ENCODE measurements at places on chromosomes 6 and 20.

DNA sequence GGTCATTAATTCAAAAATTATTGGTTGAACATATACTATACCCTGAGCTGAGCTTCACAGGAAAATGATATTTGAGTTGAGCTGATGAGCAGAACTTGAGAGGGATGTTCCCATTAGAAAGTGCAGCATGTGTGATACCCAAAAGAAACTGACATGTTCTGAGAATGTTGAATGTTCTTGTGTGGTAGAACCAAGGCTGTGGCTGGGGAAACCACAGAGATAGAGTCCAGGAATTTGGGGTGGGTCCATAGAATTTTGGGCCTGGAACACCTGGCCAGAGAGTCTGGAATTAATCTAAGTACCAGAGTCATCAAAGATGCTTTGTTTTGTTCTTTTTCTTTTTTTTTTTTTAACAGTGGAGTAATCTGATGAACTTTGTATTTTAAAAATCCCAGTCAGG lies 88.7 kb downstream of the TBX18 start:
- DNase-seq, result no peak

DNA sequence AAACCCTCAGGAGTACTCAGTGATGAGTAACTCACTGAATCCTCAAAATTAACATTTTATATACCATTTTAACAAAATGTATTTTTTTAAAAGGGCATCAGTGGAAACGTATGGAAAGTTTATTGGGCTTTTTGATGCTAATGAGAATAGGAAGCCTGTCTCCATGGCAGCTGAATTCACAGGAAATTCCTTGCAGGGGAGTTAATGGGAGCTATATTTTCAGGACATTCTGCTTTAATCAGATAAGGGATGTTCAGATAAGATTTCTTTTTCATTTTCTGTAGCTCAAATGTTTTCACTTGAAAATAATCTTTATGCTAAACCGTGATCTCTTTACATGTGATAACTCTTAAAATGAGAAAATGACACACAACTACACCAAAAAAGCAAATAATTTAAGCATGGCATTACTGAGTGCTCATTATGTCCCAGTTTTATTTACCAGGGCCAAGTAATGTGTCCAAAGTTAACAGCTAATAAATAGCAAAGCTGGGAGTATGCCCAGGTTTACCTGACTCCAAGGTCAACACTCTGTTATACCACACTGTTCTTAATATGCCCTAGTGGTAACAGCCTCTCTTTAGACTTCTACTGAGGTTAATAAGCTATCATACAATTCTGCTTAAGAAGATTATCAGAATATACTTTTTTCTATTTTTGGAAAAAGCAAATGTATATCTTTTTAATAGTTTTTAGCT lies 348.1 kb downstream of the GRIK2 start:
- no peak for DNase-seq

- DNase-seq, result no peak
Measured at GRCh38 chr6:45555981-45556771, 178.4 kb upstream of the SUPT3H start.

GRCh38 chr20:57369596-57369995 lies 18.5 kb downstream of the RAE1 start:
- DNase-seq, result no peak

- no peak for DNase-seq
Measured at GRCh38 chr6:25458485-25458884, 179.3 kb downstream of the CARMIL1 start.

- DNase-seq, result no peak
Measured at GRCh38 chr6:122788208-122788607, 850 bp upstream of the SMPDL3A start.

DNA sequence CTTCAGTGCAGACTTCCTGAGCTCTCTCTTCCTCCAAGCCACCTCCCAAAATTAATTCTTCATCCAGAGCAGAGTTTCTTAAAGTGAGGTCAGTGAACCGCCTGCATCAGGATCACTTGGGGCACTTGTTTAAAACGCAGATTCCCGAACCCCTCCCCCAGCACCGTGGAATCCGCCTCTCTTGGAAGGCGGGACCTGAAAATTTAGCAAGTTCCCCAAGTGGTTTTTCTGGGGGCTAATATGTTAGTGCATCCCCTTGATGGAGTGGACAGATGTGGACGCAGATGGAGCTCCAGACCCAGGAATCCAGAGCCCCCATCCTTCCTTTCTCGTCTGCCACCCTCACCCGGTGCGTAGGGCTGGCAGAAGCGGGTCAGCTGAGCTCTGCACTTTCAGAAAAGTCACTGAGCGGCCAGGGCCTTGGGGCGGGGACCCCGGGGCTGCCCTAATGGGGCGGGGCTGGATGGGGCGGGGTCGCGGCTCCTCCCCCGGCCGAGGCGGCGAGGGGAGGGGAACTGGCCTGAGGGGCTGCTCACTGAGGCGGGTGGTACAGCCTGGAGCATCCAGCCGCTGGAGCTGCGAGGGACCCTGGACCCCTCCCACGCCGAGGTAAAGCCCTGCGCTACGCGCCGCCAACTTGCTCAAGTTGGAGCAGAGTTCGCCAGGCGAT lies at the start of the genes DEFB124 and REM1:
TSS of gene DEFB124 (minus strand) at position 370 of the 670 bp plus-strand sequence. CDS start 2,114 bp downstream, outside the sequence.
TSS of gene REM1 (plus strand) at position 531 of the 670 bp plus-strand sequence. CDS start 1,158 bp downstream, outside the sequence.
- no peak for DNase-seq

- peak; percentile 21 for DNase-seq
Measured at GRCh38 chr20:57450419-57450818, 59.2 kb downstream of the RBM38 start.

GRCh38 chr20:47863315-47863965 lies 78.2 kb upstream of the SULF2 start:
- no peak for DNase-seq

DNA sequence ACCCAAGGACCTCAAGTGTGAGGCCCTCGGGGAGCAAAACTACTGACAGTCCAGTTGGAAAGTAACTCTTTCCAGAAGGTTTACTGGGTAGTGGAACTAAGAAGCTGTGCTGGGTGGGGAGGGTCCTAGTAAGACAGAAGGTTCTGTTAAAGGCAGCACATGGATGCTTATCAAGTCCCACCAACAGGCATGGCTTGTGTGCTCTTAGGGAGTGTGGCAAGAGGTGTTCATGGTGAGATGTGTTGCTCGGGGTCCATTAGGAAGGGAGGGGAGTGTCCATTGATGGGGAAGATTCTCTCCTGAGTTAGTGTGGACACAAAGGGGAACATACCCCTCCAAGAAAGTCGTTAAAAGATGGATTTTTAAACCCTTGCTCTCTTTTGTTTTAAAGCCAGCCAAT lies 120.6 kb downstream of the LY86 start:
- no peak for DNase-seq

DNA sequence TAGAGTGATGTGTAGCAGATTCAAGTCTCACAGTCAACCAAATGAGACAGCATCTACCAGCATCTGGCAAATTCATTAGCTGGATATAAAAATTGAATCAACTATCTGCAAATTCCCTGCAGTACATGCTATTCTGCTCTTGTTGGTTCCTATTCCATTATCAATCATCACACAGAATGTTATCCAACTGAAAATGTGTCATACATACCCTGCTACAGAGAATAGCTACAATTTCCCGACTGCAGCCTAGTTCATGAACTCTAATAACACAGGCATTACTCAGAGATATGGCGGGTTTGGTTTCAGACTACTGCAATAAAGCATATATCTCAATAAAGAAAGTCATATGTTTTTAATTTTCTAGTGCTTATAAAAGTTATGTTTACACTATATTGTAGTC lies 78.4 kb downstream of the AHI1 start:
- no peak for DNase-seq

GRCh38 chr6:3226481-3227362 lies 731 bp downstream of the TUBB2B start:
- peak; percentile 44 for DNase-seq

- no peak for DNase-seq
Measured at GRCh38 chr6:43292763-43293318, 5.2 kb upstream of the SLC22A7 start.

- no peak for DNase-seq
Measured at GRCh38 chr6:3367630-3368029, 89.2 kb downstream of the SLC22A23 start.

DNA sequence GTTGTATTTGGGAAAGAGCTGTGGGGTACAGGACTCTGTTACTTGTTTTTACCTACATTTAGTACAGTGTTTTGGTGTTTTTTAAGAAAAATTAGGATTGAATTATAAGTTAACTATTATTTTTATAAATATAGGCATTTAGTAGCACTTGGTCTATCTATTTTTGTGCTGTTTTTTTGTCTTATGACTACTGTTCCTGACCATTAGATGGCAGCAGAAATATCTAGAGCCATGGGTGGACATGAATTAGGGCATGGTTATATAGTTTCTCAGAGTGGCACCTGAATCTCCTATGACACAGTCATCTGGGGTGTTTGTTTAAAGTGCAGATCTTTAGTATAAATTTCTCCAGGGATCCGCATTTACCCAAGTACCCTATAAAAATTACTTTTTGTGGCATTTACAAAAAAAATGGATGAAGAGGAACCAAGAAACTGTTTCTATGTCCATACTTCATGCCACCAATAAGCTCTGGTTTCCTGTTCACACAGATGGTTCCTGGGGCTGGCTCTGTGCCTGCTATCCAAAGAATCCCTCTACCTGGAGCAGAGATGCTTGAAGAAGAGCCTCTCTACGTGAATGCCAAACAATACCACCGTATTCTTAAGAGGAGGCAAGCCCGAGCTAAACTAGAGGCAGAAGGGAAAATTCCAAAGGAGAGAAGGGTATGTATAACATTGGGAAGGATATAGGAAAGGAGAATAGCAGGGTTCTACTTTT lies 19.8 kb downstream of the NFYA start:
- no peak for DNase-seq

DNA sequence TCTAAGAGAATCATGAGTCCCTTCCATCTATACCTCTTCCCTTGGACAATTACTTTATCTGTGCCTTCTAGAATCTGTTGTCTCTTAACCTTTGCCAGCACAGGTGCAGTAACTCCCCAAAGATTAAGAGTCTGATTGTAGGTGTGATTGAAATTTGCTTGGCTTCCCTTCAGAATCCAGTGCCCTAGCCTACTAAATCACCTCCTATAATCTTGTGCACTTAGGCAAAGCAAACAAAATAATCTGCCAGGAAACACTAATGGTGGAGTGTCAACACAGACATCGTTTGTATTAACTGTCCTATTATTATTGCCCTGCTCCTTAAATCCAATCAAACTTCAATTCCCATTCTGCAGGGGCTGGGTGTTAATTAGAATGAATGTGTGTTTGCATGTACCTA lies 28.0 kb downstream of the ID4 start:
- DNase-seq, result no peak

- no peak for DNase-seq
Measured at GRCh38 chr20:46402331-46402811, 4.0 kb downstream of the ELMO2 start.

- DNase-seq, result no peak
Measured at GRCh38 chr6:84877515-84878210, 113.3 kb upstream of the TBX18 start.

DNA sequence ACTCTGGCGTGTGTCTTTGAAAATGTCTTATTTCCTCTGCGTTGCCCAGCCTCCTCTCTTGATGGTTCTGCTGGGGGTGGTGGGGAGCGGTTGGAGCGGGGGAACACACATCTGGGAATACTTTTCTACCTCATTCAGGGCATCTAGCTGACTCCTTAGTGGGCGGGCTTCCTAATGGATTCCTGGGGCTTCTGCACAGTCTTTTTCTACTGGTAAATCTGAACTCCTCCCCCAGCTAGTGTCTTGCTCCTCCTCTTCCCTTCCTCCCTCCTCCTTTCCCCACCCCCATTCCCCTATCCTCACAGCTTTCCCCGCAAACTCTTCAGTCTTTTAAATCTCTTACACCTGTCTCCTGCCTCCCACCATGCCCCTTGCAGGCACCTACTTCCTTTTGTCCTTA lies 74.4 kb downstream of the PRL start:
- no peak for DNase-seq

GRCh38 chr6:20483887-20484497 lies 50.3 kb upstream of the CDKAL1 start:
- DNase-seq, result no peak

- no peak for DNase-seq
Measured at GRCh38 chr6:74320715-74321114, 624.7 kb downstream of the CD109 start.

GRCh38 chr6:97501853-97502252 lies 218.8 kb upstream of the MMS22L start:
- DNase-seq, result no peak

DNA sequence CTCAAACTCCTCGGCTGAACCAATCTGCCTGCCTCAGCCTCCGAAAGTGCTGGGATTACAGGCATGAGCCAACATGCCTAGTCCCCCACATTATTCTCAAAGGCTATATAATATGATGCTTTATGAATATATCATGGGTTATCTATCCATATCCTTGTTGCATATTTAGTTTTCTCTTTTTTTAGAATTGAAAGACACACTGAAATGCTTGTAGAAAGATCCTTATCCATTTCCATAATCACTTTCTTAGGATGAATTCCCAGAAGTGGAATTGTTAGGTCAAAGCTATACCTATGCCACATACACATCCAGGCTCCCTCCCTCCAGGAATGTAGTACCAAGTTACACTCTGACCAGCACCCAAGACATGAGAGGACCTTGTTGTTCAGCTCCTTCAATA lies 2.5 kb upstream of the ARFGEF3 start:
- DNase-seq, result no peak

DNA sequence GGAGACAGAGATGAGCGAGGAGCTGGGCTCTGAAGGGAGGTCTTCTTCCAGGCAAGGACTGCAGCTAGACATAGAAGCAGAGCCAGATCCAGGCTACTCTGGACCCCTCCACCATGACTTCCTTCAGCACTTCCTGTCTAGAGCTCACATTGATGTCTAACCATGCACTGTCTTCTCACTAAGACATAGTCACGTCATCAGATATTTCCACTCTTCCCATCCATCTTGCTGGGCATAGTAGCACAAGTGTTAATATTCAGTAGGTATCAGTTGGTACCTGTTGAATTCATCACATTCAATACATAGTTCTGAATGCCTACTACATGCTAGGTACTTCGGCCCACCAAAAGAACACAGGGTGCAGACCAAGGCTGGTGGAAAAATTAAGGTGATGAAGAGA lies 2.9 kb downstream of the HLA-DMA start:
- DNase-seq, result no peak

- DNase-seq, result no peak
Measured at GRCh38 chr20:3785240-3786125, 1.1 kb downstream of the CENPB start.

- DNase-seq, result no peak
Measured at GRCh38 chr6:110448846-110449540, 27.4 kb downstream of the SLC22A16 start.

DNA sequence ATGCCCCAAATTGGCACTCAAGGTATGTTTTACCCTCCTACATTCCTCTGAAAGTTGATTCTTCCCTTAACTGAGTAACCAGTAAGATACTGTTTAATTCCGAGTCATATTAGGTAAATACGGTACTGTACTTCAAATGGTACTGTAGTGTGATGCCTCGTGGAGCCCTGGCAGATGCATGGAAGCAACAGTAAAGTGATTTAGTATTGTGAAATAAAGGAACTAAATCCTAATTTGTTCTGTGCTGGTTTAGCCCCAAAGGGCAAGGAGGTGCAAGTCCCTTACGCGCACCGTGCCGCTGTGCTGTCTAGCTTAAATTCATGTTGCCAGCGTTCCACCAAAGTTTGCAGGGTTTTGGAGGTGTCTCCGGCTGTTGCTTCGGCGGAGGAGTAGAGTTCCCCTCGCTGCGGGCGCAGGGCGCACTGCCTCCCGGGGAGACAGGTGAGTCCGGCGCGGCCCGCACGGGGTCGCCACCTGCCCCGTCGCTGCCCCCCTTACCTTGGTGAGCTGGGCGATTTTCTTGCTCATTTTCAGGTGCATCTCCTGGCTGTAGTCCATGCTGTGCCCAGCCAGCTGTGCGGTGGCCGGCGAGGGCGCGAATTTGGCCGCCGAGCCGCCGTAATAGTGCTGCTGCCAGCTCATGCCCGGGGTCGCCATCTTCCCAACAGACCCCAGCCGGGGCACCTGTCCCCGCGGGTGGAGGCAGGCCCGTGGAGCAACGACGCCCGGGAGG lies 655 bp downstream of the FAM184A start:
- DNase-seq, result peak; percentile 39

- no peak for DNase-seq
Measured at GRCh38 chr6:108453601-108454185, 107.0 kb upstream of the FOXO3 start.

Measured in nucleus accumbens (tissue), 56 donors.